ENCODE measurements at places on chromosomes 3 and 15.

DNA sequence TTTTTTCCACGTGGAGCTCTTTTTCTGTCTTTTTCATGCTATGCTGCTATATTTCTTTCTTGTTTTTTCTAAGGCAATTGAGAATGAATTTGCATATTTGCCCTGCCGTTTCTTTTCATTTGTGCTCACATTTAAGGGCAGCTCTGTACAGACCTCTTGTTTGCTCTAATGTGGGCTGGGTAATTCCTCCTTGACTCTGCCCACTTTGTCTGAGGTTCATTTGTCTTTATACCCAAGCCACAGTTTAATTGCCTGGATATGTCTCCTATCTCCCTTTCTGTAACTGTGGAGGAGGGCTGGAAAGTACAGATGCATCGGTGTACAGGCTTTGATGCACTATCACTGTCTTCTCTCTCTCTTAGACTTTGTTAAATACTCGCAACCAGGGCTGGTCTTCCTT is 195.9 kb downstream of the EPHB1 start:
- no peak for DNase-seq

DNA sequence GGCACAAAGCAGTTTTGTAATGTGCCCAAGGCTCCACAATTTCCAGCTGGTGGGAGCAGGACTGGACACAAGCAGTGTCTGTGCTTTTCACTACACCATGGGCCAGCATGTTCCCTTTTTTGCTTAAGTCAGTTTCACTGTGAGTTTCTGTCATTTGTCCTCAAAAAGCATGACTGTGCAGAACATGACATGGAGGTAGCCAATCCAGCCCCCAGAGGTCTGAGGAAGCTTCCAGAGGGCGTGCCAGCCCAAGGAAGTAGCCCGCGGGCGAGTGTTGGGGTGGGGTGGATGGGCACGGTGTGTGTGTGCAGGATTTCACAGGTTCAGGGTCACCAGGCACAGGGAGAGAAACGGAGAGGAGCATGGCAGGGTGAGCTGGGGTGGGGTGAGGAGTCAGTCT is 8.0 kb upstream of the EEFSEC start:
- DNase-seq = no peak

DNA sequence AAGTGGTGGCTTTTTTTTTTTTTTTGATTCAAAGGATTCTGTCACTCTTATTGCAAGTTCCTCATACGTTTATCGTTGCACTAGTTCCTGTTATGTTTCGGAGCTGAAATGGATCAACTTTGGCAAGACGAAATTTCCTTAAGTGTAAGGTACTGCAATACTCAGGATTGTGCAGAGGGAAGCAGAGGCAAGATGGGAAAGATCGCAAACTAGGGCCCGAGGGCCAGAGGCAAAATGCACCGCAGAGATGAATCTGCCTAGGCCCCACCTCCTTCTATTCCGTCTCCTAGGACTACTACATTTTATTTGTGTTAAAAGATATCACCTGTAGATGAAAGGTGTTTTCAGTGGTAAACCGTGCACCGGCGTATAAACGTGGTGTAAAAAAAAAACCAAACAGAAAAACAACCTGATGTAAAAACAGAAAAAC is 331 bp downstream of the RNU6-1 start:
- DNase-seq = no peak

GRCh38 chr3:188954590-188955208 is 217.1 kb upstream of the TPRG1 start:
- DNase-seq = no peak

- no peak for DNase-seq
Observed at GRCh38 chr3:183252973-183253527, at the start of gene B3GNT5. Gene B3GNT5 (plus strand): TSS chr3:183253253. CDS start chr3:183269799, 16,546 bp downstream.

- no peak for DNase-seq
Observed at GRCh38 chr3:14286887-14287500, 108.4 kb downstream of the LSM3 start.
